Type B pancreatic cell (in vitro differentiated cells): ENCODE measurements at places on chromosomes 16 and 17.

- H3K4me1 ChIP-seq, result no peaks in the 10 kb centered on the region
- no peak overlapping the region for H3K27ac ChIP-seq
- no peaks in the 10 kb centered on the region for H3K36me3 ChIP-seq
- H3K4me3 ChIP-seq, result no peak overlapping the region
- no peak for DNase-seq
Observed at GRCh38 chr17:41315814-41316445, 420 bp upstream of the KRTAP17-1 start.

GRCh38 chr17:72520665-72521303 lies 400.0 kb downstream of the SOX9 start:
- no peaks in the 10 kb centered on the region for H3K27me3 ChIP-seq
- no peak for DNase-seq
- H3K36me3 ChIP-seq, result no peaks in the 10 kb centered on the region
- peaks cover 56% of the 10 kb centered on the region for H3K4me1 ChIP-seq
- no peak overlapping the region for H3K27ac ChIP-seq
- no peak overlapping the region for H3K4me3 ChIP-seq

DNA sequence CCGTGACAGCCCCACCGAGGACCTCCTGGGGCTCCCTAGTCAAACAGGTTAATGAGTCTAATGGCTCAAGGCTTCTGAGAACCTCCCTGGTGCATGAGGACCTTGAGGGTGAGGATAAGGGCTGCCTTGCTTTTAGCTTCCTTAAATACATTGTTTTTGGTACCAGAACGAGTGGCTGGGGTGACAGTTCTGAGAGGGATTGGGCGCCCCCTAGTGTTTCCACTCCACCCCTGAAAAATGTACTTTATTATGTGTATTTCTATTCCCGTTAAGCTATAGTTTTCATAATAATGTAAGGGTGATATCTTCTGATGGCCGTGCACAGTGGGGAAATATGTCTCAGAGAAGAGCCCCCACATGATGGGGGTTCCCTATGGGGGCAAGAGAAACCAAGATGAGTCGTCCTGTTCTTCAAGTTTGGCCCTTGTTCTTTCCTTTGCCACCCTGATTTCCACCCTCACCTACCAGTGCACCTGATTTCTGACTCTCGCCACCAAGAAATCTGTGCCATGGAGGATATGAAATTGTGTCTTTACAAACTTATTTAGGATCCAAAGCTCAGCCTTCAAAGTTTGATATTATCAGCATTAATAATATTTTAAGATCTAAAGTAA lies 14.5 kb upstream of the VWA3A start:
- no peak overlapping the region for H3K27ac ChIP-seq
- DNase-seq, result no peak
- H3K36me3 ChIP-seq, result no peaks in the 10 kb centered on the region
- no peak overlapping the region for H3K4me3 ChIP-seq
- H3K27me3 ChIP-seq, result no peaks in the 10 kb centered on the region

DNA sequence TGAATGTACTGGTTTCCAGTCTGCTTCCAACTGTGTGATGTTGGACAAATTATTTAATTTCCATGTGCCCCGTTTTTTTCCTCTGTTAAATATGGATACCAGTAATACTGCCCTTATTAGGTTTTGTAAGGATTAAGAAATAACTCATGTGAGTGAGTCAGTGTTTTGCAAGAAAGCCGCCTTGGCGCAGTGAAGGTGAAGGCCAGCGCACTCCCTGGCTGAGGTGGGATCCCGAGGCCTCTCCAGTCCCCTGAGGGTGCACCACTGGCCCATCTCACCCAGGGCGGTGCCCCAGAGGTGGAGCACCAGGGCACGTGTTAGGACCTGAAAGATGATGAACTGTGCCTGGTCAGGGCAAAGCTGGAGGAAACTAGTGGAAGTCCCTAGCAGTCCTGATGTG lies 43.5 kb downstream of the PHKB start:
- no peak for DNase-seq
- H3K27me3 ChIP-seq, result no peaks in the 10 kb centered on the region
- peaks cover 17% of the 10 kb centered on the region for H3K36me3 ChIP-seq
- H3K27ac ChIP-seq, result no peak overlapping the region

DNA sequence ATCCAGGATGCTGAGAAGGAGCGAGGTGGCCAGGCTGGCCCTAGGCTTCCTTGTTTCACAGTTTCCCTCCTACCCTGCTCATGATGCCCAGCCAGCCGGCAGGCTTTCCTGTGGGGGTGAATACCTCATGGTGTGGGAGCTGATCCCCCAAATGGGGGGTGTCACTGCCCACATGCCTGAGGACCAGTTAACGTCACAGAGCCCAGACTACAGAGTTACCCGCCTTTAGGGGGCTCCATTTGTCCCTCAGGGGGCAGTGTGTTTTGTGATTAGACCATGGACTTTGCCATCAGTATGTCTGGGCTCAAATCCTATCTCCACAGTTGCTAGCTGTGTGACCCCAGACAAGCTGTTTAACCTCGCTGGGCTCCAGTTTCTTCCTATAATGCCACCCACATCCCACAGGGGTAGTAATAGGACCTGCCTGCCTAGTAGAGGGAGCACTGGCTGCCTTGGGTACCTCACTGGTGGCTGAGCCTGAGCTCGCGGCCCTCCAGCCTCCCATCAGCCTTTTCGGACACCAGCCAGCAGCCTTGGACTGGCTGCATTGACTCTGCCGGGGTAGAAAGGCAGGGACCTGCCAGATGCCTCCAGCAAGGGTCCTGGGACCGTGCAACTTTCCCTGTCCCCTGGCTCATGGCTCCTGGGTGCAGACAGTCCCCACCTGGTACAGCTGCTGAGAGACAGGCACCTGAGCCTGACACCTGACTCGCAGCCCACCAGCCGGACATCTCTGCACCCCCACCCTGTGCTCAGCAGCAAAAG lies 87.5 kb upstream of the GSE1 start:
- no peak overlapping the region for H3K4me3 ChIP-seq
- H3K27ac ChIP-seq, result peak overlapping the region; percentile 75
- H3K36me3 ChIP-seq, result no peaks in the 10 kb centered on the region
- no peaks in the 10 kb centered on the region for H3K27me3 ChIP-seq
- peaks cover 56% of the 10 kb centered on the region for H3K4me1 ChIP-seq
- DNase-seq, result no peak

DNA sequence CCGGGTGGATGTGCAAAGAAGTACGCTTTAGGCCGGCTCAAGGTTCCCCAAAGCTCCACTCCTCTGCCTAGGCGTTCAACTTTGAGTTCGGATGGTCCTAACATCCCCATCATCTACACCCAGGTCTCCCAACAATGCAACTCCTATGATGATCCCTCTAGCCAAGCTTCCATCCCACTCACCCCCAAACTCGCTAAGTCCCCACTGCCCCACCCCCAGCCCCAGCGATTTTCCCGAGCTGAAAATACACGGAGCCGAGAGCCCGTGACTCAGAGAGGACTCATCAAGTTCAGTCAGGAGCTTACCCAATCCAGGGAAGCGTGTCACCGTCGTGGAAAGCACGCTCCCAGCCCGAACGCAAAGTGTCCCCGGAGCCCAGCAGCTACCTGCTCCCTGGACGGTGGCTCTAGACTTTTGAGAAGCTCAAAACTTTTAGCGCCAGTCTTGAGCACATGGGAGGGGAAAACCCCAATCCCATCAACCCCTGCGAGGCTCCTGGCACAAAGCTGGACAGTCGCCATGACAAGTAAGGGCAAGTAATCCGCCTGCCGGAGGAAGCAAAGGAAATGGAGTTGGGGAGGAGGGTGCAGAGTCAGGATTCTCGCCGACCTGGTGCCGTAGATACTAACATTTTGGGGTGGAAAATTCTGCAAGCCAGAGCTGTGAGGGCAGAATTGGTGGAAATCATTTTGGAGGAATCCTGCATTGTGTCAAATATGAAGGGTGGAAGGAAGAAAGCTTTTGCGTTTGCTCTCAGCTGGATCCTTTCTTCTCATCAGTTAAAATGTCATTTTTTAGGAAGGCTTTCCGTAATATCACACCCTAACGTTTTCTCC lies at the start of gene TP53:
TSS of gene TP53 (minus strand) at position 419 of the 836 bp plus-strand sequence. CDS start 10,896 bp downstream, outside the sequence.
- peaks cover 25% of the 10 kb centered on the region for H3K4me1 ChIP-seq
- H3K27me3 ChIP-seq, result peaks cover 3% of the 10 kb centered on the region
- peak within 1 kb of the TSS; percentile 99 for H3K27ac ChIP-seq
- H3K36me3 ChIP-seq, result peaks cover 12% of the 10 kb centered on the region
- DNase-seq, result peak; percentile 85
- H3K4me3 ChIP-seq, result peak within 1 kb of the TSS; percentile 97

GRCh38 chr17:47684535-47685193 lies 9.3 kb upstream of the TBKBP1 start:
- peaks cover 36% of the 10 kb centered on the region for H3K36me3 ChIP-seq
- no peak overlapping the region for H3K4me3 ChIP-seq
- peaks cover 7% of the 10 kb centered on the region for H3K4me1 ChIP-seq
- H3K27ac ChIP-seq, result no peak overlapping the region

GRCh38 chr17:72467841-72468653 lies 347.2 kb downstream of the SOX9 start:
- no peak overlapping the region for H3K4me3 ChIP-seq
- peaks cover 41% of the 10 kb centered on the region for H3K4me1 ChIP-seq
- DNase-seq, result no peak
- H3K27me3 ChIP-seq, result no peaks in the 10 kb centered on the region
- peaks cover 7% of the 10 kb centered on the region for H3K36me3 ChIP-seq

GRCh38 chr17:61307905-61308886 lies 91.4 kb upstream of the TBX2 start:
- no peak overlapping the region for H3K27ac ChIP-seq
- H3K4me3 ChIP-seq, result peak overlapping the region; percentile 55
- H3K36me3 ChIP-seq, result no peaks in the 10 kb centered on the region
- H3K4me1 ChIP-seq, result peaks cover 32% of the 10 kb centered on the region

DNA sequence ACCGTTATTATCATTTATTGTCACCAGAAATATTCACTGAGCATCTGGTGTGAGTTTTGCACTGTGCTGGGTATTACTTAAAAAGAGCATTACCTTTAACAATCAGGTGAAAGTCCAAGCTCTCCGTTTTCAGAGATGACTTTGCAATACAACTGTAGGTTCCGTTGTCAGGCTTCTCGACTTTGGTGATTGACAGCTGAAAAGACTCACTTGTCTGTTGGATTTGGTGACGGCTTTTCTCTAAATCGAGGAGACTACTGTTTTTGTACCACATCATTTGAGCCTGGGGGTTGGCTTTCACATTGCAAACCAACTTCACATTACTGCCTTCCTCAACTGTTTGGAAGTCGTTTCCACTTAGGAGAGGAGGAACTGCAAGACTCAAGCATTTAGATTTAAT lies 9.1 kb downstream of the TMIGD1 start:
- H3K36me3 ChIP-seq, result no peaks in the 10 kb centered on the region
- H3K27me3 ChIP-seq, result peaks cover 25% of the 10 kb centered on the region
- H3K27ac ChIP-seq, result no peak overlapping the region
